Activated CD4-positive, alpha-beta T cell treated with anti-CD3 and anti-CD28 coated beads, Interleukin-2, Interleukin-6, amounts not matched to agents 100 ng/mL and 50 ng/mL, durations not matched to agents 16 hours and 8 hours (primary cell): ENCODE measurements at places on chromosomes 4 and X.
A peak's percentile ranks its signal among the peaks of the same experiment; 100 is the strongest.

GRCh38 chrX:15242899-15243555, 26.9 kb downstream of the ASB9 start:
- peak; percentile 53 for DNase-seq

DNA sequence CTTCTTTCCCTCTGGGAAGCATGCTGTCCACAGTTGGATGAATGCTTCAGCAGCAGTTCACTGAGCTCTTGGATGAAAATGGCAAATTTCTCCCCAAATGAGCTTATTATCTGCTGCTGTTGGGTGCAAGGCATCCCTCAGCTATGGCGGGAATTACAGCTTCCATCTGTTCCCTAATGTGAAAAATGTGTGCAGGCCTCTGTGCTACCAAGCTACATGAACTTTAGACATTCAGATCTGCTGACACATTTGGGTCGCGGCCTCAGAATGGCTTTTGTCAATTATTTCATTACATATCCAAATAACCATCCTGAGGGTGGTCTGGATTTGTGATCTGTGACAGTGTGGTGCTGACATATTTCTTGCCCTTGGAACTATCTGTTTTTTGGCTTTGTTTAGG, 119.5 kb upstream of the SCML1 start:
- no peak for DNase-seq

- DNase-seq = no peak
Measured at GRCh38 chr4:143771269-143771668, 70.8 kb upstream of the FREM3 start.

GRCh38 chr4:97841512-97841911, 301.8 kb downstream of the STPG2 start:
- DNase-seq = no peak

- no peak for DNase-seq
Measured at GRCh38 chr4:140213116-140213515, 59.1 kb upstream of the MAML3 start.

DNA sequence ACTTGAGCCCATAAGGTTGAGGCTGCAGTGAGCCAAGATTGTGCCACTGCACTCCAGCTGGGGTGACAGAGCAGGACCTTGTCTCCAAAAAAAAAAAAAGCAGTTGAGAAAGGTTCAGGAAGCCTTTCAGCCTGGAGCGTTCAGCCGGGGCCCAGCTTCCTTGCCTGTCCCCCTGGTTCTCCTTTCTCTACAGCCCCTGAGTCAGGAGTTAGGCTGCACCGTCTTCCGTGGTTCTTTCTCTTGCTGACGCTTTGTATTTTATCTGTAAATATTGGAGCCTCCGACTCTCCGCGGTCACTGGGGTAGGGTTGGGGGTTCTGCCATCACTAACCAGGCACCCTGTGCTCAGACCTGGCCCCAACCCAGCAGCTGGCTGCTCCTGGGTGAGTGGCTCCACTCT, 13.8 kb upstream of the UVSSA start:
- no peak for DNase-seq

DNA sequence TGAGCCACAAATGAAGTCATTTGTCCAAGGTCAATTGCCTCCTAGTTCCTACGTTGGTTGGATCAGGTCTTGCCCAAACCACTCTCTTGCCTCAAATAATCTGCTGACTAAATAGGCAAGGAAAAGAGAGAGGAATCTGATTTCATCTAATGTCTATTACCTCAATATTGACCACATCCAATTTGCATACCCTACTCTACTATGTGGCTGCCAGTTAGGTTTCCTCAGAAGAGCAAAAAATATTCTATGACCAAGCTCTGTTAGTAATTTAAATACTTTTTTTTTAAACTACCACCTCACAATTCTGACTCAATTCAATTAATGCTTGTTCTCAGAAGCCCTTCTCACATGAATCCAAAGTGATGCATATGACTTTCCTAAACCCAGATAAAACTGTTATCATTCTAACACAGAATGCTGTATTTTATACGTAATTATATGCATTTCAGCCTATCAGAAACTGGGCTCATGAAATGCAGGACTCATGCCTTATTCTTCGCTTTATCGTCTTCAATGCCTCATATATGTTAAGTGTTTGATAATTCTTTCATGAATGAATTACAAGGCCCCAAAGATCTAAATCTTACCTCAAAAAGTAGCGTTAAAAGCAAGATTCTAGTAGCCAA, 98.6 kb downstream of the HUWE1 start:
- no peak for DNase-seq

GRCh38 chr4:120919358-120919757, 3.2 kb downstream of the PRDM5 start:
- no peak for DNase-seq

GRCh38 chrX:44876086-44876485, 3.1 kb downstream of the KDM6A start:
- peak; percentile 2 for DNase-seq

- DNase-seq = no peak
Measured at GRCh38 chr4:113256946-113257345, 207.5 kb downstream of the ANK2 start.

GRCh38 chrX:642436-643240, 12.0 kb downstream of the SHOX start:
- no peak for DNase-seq

DNA sequence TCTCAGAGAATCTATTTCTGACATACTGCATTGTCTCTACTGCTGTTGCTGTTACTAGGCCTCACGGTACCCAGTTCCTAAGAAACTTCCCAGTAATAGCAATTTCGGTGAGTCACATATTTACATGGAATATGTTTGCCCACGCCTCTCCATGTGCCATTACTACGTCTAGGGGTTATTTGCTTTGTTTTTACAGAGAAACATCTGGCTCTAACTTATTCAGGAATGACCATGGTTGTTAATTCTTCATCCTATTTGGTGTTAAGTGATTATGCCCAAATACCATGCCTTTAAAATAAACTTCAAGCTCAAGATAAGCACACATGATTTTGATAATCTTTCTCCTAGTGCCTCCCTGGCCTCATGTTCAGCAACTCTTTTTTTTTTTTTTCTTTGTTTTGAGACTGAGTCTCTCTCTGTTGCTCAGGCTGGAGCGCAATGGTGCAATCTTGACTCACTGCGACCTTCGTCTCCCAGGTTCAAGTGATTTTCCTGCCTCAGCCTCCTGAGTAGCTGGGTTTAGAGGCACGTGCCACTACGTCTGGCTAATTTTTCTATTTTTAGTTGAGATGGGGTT, 101.0 kb upstream of the HS3ST1 start:
- DNase-seq = no peak

DNA sequence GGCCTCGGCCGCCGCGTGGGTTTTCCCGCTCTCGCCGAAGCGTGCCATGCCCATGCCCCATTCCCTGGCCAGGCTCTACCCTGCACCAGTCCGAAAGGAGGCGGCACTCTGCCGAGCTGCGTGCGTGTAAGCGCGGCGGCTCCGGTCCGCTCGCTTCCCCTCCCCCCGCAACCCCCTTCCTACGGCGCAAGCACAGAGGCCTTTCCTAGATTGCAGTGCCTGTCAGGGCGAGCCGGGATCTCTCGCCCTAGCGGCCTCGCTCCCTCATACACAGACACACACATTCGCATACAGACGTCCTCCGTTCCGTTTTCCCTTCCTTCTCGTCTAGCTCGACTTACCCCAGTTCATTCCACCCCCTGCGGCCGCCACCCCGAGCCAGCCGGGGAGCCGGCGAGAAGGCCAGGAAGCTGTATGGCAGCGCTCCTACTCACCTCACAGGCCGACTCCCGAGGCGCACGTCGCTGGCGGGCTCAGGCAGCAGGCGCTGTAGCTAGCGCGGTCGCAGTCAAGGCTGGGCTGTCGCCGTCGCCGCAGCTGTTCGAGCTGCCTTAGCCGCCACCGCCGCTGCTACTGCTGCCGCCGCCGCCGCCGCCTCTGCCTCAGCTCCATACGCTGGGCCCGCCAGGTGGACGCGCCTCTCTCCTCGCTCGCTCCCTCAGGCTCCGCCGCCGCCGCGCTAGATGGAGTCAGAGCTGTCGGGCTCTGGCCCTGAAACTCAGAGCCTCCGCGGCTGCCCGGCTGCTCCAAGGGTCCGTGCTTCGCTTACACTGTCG, 615 bp downstream of the NEXMIF start:
- DNase-seq = peak; percentile 17

DNA sequence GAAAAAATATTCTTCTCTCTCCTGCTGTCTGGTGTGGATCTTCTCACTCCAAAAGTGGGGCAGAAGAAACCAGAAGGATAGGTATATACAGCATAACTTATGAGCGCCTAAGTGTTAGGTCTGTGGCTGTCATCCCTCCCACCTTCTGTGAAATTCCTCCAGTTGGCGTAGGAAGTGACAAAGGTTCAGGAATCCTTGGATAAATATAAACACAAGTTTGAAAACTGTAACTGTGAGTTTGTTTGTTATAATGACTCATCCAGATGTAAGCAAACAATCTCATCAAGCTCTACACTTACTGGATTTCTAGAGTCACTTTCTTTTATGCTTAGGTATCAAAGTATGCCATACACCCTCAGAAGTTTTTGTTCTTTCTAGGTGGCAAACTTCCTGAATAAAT, 405.2 kb downstream of the FAT4 start:
- DNase-seq = no peak

GRCh38 chr4:145719752-145720624, 40.0 kb downstream of the C4orf51 start:
- peak; percentile 68 for DNase-seq

DNA sequence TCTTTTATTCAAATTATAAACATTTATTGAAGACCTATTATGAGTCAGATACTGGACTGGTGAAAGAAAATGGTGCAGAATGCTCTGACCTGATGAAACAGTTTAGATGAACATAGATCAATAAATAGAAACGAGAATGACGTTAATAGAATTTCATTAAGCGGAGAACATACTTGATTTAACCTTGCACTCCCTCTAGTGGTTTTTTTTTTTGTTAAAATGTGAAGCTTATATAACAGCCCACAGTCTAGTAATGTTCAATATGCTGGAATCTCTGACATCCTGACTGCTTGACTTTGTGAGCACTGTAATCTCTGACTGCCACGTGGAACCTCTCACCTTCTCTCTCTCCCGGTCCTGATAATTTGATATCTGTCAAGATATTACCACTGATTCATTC, 32.3 kb downstream of the HDAC8 start:
- DNase-seq = no peak

DNA sequence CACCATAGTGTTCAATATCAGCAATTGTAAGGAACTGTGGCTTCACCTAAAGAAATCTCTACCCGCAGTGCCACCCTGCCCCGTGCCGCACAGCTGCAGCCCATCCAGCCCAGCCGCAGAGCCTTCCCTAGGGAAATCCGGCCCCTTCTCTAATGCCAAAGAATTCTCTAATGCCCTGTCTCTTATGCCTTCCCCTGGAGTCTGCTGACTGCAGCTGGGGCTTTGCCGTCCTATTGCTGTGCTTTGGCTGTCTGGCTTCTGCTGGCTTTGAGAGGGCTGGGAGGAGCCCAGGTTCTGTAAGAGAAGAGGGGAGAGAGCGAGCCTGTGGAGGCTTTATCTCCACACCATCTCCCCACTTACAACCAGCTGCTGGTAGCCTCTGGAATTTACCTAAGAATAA, 85.9 kb upstream of the HELT start:
- no peak for DNase-seq

DNA sequence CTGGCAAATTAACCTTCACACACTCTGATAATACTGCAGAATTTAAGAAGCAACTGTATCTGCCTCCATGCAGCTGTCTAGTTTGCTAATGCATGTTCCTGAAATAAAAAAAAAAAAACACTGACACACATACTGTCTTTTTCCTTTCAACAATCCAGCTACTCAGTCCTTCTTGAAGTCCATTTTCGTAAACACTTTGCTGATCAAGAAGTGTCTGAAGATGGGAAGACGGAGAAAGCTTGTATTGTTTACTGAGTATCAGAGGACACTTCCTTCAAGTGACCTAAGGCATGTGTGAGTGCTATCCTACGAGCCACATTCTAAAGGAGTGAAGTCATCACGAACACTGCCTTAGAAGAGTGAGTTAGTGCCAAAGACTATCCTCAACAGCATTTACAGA, 82.6 kb downstream of the LUZP4 start:
- DNase-seq = no peak

DNA sequence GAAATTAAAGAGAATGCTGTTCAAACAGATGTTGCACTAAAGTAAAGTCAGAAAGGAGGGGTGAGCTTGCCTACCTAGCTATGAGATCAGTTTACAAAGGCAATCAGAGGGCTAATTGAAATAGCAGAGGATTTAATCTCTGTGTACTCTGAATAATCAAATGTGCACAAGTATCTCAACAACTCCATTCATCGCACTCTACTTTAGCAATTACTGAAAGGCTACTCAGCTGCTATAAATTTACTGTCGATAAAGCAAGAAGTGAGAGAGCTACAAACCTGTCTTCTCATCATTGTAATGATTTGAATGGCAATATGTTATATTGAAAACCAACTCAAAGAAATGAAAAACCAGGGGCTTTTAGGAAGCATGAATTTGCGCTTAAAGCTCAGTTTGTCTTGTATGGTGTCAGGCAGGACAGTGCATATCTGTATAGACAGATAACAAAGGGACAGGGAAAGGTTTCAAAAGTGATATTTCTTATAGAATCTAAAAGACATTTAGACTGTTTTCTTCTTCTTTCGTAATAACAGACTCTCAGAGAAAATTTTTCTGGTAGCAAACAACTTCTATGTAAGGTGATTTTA, 34.8 kb downstream of the GC start:
- no peak for DNase-seq

- DNase-seq = no peak
Measured at GRCh38 chrX:2689773-2690666, 1.1 kb upstream of the CD99 start.

GRCh38 chr4:173763389-173763788, 233.4 kb upstream of the HAND2 start:
- DNase-seq = no peak
